Stimulated activated CD4-positive, alpha-beta T cell treated with anti-CD3 and anti-CD28 coated beads, Interleukin-12 subunit alpha, Interleukin-12 subunit beta, amount 100 ng/mL, for 4 hours (primary cell): ENCODE measurements at places on chromosomes 11 and 22.

GRCh38 chr22:39738746-39739145, 154.8 kb downstream of the ENTHD1 start:
- DNase-seq: no peak

- DNase-seq: no peak
Measured at GRCh38 chr22:48884324-48884723, 943.3 kb downstream of the BRD1 start.

GRCh38 chr11:63572026-63572688, 9.0 kb upstream of the PLAAT2 start:
- no peak for DNase-seq

DNA sequence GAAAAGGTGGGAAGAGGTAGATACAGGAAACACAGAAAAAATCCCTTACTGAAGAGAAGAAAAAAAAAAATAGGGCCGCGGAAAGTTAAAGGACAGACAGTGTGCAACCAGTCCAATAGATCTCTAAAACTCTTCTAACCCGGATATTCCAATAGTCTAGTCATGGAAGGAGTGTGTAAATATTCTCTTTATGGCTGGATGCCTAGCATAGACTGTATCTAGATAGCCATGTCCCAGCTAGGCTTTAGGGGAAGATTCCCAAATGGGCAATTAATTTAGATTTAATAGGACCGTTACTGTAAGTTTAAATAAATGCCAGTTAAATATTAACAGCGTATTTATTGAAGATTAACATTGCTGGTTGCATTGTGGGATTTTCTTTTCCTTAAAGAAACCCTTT, 532.7 kb downstream of the NTM start:
- no peak for DNase-seq

DNA sequence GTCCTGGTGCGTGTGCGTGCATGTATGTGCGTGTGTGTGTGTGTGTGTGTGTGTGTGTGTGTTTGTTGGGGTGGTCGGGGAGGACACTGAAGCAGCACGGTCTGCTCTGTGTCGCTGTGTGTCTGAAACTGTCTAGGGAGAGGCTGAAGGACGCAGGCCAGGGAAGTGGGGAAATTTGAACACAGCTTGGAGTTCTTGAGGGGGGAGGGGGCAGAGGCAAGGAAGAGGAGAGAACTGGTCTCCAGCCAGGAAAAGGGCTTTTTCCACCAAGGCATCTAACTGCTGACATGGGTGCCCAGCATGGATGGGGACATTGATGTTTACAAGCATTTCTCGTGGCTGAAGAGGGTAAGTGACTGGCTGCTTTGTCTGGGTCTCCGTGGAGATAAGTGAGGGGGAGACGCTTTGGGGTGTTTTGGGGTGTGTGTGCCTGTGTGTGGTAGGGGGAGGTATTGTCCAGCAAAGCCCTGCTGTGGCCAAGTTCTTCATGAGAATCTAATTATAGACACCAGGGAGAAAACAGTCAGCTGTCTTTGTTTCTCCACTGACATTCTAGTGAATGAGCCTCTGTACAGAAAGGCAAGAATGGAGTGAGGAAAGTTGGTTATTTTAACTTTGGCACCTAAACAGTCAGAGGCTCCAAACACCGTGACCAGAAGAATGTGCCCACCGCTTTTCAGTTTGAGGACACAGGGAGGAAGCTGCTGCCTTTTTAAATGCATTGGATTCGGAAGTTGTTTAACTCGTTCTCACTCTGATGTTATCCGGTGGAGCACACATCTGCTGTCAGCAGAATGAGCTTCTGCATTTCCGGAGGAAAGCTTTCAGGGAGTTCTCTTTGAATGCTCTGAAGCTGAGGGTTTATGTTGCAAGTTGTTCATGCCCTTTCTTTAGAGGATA, 63.7 kb downstream of the PPFIBP2 start:
- DNase-seq: no peak

- DNase-seq: no peak
Measured at GRCh38 chr22:20148414-20148813, 2.4 kb downstream of the CCDC188 start.

DNA sequence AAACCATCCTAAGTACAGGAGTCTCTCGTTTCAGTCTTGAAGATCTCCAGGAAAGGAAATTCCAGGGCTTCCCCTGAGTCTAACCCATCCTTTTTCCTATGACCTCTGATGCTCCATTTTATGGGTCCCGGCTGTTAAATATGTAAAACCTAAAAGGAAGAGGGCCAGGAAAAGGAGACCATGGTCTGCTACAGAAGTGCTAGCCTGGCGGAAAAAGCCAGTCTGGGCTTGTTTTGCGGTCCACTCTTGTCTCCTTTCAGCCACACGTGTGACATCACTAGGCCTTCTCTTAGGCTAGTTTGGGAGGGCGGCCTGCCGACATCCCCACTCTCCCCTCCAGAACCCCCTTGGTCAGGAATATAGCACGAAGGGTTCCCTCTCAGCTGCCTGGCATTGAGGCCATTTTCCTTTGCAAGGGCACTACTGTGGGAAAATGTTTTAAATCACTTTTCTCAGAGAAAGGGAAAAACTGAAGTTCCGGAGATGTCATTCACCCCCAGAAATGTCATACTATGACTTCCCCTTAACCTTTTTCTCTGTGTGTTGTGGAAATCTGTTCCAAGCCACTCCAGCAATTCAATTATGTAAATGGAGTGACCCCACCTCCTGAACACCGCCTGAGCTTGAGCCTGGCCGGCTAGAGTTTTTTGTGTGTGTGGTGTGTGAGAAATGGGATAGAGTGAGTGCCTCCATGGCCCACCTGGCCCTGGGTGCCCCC, 86.9 kb downstream of the UBASH3B start:
- no peak for DNase-seq

- no peak for DNase-seq
Measured at GRCh38 chr22:40701274-40701673, 22.0 kb downstream of the MCHR1 start.

DNA sequence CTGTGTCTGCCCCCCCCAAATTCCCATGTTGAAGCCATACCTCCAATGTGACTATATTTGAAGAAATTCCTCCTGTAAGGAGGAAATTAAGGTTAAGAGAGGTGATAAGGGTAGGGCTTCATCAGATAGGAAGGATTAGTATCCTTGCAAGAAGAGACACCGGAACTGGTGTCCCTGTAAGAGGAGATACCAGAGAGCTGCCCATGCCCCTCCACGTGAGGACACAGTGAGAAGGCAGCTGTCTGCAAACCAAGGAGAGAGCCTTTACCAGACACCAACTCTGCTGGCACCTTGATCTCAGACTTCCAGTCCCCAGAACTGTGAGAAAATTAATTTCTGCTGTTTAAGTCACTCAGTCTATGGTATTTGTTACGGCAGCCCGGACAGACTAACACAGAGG, 109.3 kb downstream of the ARFGAP2 start:
- no peak for DNase-seq

DNA sequence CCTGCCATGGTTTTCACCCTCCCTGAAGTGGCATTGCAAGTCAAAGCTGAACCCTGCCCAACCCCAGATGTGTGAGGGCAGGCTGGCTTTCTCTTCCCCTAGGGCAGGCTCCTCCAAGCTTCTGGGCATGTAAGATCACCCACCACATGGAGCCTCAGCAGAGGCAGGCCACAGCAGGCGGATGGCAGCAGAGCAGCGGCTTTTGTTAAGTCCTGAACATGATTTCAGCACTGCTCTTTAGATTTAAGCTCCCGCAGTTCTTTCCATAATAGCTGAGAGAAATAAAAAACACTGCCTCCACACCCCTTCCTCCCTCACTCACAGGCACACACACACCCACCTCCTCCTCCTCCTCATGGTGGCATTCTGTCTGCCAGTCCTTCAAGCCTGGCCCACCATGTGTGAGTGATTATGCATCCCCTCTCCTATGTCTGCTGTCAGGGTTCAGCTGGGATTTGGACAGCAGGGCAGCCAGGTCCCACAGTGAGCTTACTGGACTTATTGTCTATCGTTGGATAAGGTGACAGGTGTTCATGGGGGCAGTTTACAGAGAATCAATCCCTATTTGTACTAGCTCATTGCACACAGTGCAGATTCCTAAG, 5.0 kb upstream of the NTM start:
- no peak for DNase-seq

GRCh38 chr11:79018371-79018849, 422.4 kb downstream of the TENM4 start:
- DNase-seq: no peak

DNA sequence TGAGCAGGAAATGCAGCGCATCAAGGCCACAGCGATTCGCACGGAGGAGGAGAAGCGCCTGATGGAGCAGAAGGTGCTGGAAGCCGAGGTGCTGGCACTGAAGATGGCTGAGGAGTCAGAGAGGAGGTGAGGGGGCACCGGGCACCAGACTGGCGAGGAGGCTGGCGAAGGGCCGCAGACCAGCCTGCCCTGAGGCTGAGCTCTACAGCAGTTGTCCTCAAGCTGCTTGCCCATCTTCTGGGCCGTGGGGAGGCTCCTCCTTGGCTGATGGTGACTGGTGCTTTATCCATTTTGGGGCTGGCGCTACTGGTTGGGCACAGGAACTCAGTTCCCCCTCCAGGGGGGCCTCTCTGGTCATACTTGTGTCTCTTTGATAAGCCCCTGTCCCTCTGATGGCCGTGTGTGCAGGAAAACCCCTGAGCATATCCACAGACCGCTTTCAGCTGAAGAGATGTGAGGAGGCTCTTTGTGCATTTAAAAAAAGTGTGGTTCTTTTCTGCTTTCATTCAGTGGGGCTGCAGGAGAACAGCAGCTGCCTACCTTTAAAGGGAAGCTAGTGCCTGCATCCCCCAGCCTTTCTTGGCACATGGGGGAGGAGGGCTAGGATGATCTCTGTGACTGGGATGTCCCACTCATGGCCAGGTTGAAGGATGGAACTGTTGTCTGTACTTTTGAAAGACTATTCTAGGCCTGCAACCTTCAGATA, 46.3 kb upstream of the CABP7 start:
- no peak for DNase-seq

DNA sequence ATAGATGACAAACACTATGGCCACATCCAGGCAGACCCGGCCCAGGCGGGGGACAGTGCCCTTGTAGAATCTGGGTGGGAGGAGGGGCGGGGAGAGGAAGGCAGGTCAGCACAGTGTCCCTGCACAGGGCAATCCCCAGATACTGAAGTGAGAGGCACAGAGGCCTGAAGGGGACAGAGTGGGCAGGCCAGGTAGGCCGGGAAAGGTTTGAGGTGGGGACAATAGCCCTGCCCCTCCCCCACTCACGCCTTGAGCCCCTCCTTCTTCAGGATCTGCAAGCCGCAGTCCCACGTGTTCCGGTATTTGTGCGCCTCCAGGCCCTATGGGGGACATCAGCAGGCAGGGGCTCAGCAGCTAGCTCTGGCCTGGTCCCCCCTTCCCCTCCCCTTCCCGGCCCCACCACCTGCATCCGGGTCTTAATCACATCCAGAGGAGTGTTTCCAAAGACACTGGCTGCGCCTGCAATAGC, 2.3 kb downstream of the SLC25A1 start:
- DNase-seq: no peak

- no peak for DNase-seq
Measured at GRCh38 chr22:45291931-45292290, 7.2 kb downstream of the UPK3A start.

DNA sequence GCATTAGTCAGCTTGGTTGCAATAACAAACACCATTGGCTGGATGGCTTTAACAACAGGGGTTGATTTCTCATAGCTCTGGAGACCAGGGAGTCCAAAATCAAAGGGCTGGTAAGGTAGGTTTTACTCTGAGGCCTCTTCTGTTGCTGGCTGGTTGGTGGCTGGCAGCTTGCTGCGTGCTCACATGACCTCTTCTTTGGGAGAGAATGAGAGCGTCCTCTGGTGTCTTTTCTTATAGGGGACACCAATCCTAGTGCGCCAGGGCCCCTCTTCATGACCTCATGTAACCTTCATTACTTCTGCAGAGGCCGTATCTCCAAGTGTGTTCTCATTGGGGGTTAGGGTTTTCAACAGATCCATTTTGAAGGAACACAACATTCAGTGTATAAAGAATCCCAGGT, 1308.3 kb downstream of the TBC1D22A start:
- no peak for DNase-seq

DNA sequence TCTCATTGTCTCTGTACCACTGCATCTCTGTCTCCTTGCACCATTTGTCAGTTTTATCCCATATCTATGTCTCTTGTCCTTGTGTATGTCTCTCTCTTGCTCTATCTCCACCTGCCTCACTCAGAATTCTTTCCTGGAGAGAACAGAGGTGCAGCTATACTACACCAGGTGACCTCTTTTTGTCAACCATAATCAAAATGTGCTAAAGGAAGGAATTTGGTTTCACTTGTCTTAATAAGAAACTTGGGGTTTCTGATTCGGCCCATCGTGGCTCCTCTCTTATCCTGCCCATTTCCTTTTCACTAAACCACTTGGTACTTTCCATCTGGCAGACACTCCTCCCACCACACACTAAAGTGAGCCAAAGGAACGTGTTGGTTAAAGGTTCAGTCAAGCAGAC, 2.0 kb upstream of the C11orf42 start:
- DNase-seq: no peak

DNA sequence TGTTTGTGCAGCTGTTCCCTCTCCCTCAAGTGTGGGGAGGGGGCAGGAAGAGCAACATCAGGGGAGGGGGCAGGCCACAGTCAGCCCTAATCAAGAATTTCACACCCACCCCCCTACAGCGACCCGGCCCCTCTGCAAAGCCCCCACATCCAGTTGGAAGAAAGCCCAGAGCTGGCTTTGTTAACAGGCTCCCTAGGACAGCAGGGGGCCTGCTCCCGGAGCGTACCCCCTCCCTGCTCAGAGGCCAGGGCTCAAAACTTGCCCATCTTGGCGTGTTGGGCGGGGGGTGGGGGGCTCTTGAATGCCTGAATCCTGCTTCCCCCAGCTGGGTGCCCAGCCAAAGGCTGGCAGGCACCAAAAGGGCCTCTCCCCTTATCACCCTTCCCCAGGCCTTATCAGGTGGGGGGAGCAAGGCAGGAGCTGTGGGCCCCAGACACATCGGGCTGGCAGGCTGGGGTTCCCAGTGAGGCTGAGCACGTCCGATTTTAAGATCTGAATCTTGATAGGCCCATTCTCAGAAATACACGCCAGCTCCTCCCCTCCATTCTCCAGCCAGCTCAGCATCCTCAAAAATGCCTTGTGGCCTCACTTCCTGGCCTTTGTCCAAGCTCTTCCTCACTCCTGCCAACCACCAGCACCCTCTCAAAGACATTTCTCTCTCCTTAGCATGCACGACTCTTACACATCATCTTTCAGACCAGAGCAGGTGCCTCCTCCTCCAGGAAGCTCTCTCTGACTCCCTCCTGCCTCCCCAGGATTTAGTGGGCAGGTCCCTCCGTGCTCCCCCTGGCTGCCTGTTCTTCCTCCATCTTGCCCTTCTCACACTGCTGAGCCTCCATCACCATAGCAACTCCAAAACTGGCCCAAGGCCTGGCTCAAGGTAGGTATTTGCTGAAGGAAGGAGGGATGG, 384.8 kb downstream of the MN1 start:
- DNase-seq: no peak
